ENCODE measurements at places on chromosomes 2 and 18.

- no peak for DNase-seq
These were observed 46.3 kb downstream of the PSD4 start for GRCh38 chr2:113219889-113220641.

DNA sequence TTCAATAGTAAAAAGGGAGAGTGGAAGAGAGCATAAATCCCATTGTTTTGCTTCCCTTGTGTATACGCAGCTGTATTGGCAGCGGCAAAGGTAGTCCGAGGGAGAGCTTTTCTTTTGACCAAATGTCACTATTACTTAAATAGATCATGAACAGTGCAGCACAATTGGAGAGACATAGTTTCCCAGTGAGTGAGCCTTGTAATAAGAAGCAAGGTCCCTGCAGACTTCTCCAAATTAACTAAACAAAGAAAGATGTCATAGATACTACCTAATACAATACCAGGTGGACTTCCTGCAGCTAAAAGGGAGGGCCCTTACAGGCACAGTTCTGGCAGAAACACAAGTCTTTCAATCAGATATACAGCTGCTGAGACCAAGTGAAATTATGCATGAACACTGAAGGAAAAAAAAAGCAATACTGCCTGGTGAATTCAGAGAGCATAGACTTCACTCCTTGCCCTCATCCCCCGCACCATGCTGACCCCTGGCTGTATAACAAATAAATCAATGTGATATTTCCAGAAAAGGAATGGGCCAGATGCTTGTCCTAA, 404.7 kb upstream of the CDH2 start:
- no peak for DNase-seq

DNA sequence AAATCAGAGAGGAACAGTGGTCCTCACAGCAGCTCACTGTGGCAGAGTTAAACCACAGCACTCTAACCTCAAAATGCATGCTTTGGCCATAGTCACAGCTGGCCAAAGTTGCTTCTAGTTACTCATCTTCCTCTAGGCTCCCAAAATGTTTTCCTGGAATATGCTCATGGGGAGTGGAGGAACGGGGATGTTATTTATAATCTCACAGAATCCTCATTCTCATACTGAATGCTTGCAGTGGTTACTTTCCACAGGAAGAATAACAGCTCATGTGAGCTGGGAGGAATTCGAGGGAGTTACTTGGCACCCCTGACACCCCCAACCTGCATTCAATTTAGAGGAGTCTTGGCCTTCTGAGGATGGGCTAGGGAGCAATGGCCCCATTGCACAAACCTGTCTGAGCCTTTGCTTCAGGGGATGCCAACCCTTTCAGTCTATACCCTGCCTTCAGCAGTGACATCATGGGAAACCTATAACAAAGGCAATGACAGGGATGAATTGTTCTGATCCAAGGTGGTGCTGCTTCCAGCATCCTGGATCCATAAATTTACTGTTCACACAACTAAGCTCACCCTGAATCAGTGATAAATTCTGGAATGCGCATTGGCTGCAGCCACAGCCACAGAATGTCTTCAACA, 22.4 kb upstream of the CCBE1 start:
- no peak for DNase-seq

DNA sequence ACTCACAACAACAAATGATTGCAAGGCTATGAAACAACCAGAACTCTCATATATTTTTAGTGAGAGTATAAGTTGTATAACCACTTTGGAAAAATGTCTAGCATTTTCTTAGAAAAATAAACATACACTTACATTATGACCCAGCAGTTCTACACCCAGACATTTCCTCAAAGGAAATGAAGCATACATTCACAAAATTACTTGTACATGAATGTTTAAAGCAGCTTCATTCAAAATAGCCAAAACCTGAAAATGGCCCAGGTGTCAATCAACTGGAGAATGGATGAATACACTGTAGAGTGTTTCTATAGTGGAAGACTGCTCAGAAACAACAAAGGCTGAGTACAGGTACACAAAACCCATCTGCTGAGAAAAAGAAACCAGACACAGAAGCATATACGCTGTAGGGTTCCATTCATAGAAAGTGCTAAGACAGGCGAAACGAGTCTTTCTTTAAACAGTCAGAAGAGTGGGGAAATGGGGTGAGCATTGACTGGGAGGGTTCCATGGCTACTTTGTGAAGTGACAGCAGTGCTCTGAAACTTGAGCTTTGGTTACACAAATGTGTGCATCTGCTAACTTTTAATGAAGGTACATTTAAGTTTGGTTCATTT, 799.0 kb downstream of the DCDC2C start:
- no peak for DNase-seq

GRCh38 chr18:76673281-76674185, 148.8 kb upstream of the ZNF236 start:
- no peak for DNase-seq

- DNase-seq = no peak
These were observed 319.7 kb downstream of the CYP26B1 start for GRCh38 chr2:71827973-71828372.

DNA sequence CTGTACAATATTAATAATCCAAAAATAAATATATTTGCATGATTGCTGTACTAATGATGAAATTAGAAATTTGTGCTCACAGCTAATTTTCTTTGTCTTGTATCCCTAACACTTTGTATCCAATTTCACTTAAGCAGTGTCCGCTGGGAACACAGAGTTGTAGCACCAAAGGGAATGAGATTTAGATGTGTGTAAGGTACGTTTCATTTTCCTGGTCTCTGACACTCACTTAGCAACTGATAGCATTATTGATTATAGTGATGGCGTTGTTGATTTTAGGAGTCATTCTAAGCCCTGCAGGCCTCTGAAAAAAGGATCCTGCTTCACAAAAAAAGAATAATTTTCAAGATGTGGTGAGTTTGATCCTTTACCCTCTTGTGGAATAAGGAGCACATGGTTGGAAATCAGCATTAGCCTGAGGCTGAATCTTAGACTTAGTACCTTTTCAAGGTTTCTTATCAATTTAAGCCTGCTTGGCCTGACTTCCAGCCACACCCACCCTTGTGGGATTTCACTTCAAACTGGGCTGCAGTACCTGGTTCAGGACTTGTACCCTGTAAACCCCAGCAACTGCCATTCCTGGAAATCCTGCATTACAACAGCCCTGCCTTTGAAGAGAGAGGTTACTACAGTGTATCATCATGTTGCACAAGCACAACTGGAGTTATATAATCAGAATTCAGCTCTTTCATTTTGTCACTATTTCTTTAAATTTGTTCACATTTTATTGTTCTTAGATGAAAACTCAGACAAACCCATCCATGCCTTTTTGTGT, 116.2 kb downstream of the RND3 start:
- no peak for DNase-seq

DNA sequence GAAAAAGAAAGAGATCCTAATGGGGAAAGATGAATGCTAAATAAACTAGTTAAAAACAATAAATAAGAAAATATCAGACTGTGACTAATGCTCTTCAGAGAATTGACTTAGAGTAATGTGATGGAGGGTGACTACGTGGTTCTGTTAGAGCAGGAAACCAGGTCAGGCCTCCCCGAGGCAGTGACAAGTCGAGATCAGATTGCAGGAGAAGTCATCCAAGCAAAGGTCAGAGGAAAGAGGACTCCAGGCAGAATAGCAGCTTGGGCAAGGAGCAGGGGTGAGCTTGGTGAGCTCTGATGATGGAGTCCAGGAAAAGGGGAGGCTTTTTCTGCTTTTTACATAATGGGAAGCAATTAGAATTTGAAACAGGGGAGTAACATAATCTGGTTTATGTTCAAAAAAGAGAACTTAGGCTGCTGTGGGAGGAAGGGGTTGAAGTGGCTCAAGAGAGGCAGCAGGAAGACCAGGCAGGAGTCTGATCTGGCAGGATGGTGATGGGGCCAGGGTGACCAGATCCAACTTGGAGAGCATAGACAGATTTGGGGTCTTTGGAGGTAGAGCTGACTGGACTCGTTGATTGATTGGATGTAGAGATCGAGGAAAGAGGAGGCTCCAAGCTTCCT, 27.3 kb upstream of the ITGB6 start:
- no peak for DNase-seq

GRCh38 chr18:70142001-70142400, 63.5 kb downstream of the RTTN start:
- DNase-seq = no peak

DNA sequence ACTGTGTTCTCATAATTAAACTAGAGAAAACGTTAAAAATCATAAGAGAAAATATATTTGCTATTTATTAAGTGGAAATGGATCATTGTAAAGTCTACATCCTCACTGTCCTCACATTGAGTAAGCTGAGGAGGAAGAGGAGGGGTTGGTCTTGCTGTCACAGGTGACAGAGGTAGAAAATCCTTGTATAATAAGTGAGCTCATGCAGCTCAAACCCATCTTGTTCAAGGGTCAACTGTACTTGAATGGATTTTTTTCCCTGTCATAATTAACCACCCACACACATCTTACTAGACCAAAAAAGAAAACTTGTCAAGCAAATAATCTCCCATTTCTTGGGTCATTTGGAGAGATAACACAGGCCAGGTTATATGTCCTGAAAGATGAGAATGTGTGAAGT, 231.2 kb downstream of the NEDD4L start:
- DNase-seq = no peak

GRCh38 chr2:121790276-121790956, 35.0 kb downstream of the TSN start:
- no peak for DNase-seq

- DNase-seq = no peak
These were observed 25.7 kb downstream of the MAP4K3 start for GRCh38 chr2:39411181-39411944.

GRCh38 chr2:7089284-7089683, 172.1 kb downstream of the RNF144A start:
- DNase-seq = no peak
